ENCODE measurements at places on chromosomes 2 and 18.

GRCh38 chr2:132915812-132916549 is 246.0 kb upstream of the LYPD1 start:
- DNase-seq: no peak

DNA sequence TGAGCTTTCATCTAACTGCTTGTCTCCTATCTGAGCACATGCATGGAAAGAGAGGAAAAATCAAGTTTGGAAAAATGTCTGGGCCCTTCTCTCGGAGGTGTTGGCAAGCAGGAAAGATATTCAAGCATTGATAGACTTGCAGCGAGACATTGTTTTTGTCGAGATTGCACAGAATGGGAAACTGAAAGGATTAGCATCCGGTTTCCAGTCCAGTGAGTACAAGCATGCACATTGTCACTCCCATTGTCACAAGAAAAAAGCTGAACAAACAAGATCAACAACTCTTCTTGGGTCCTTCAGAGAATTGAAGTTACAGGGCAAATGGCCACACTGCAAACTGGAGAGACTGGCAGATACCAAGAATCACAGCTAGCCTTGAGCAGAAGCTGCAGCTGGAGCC is 19.6 kb upstream of the MC5R start:
- DNase-seq: no peak

DNA sequence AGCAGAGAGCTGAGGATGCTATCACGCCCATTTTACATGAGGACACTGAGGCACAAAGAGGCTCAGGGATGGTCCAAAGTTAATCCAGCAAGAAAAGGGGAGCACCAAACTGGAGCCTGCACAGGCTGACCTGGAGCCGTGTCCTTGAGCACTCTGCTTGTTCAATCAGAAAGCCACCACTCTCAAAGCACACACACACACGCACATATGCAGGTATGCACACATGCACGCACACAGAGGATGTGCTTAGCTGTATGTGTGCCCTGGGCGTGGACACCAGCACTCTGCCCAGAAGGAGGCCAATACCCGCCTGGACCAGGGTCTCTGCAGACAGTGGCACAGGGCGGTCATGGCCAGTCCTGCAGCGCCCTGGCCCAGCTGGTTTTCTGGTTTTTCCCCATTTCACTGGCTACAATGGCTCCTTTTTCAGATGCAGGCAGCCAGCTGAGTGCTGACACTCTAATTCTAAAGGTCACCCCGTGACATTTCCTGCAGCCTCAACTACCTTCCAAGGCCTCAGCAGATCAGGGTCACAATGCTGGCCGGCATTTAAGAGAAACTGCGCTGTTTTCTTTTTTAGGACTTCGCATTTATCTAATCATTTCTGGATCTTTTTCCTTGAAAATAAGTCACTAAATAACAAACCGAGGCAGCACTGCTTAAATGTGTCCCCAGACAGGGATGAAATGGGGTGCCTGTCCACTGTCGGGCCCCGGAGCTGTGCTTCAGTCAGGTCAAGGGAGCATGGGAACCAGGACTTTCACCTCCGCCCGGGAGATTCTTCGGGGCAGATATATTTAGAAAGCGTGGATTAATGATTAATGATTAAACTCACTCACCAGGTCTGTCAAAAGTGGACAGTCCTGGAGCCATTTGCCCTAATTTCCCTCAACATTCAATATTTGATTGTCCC is 104.5 kb downstream of the HDAC4 start:
- DNase-seq: no peak

GRCh38 chr2:128321784-128322714 is 3.4 kb upstream of the HS6ST1 start:
- peak; percentile 86 for DNase-seq

GRCh38 chr2:130154773-130155765 is 10.2 kb upstream of the CCDC74B start:
- DNase-seq: no peak

DNA sequence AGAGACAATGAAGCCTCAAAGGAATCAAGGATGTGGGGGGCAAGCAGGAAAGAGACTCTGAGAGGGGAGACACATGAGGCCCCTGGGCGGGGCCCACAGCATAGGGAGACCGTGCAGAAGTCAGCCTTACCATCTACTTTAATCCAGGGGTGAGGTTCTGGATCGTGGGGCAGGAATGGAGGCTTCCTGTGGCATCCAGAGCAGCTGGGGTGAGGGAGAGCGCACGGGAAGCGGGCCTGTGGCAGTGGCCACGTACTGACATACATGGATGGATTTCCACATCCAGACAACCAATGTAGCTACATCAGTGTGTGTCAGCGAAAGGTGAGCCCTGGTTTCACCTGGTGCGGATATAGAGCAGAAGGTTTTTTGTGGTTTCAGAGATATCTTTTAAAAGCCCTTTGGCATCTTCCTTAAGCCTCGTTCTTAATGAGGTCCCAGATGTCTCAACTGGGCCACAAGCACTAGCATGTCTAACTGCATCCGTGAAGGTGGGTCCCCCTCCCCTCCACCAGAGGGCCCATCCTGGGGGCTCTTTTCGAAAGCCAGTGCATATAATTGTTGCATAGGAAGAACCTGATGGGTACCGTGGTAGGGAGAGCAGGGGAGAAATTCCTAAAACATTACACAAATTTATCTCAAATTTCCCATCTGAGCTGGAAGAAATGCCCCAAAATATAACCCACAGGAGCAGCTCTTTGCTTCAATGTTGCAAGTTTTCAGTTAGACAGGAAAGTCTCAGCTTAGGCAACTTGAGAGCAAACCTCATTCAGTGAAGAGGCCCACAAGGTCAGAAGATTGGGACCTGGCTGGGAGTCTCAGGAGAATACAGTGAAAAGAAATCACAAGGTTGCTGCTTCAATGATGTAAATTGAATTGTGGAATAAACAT is 90.9 kb downstream of the SP3 start:
- no peak for DNase-seq

- no peak for DNase-seq
Measured at GRCh38 chr18:49612515-49613033, 50.7 kb downstream of the LIPG start.

DNA sequence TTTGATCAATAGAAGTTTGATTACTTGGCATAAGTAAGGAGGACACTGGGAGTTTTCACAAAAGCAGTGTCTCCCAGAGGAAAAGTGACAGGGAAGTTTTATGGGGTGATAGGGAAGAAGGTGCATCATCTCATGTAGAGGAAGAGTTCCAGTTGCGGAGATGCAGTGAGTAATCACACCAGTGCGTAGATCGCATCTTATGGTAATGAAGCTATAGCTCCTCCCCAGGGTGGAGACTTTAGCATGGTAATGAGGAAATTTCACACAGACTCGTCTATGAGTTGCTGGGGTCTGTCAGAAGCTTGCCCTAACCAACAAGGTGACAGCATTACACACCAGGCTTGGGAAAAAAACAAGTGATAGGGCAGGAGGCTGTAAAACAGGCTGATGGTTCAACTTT is 49.0 kb downstream of the KYNU start:
- DNase-seq: no peak

GRCh38 chr2:47134386-47135090 is 20.6 kb downstream of the STPG4 start:
- no peak for DNase-seq

Measured in activated naive CD4-positive, alpha-beta T cell treated with Interleukin-2 at 50 U/mL for 16 hours (primary cell).